ENCODE measurements at places on chromosomes 3 and 15.

DNA sequence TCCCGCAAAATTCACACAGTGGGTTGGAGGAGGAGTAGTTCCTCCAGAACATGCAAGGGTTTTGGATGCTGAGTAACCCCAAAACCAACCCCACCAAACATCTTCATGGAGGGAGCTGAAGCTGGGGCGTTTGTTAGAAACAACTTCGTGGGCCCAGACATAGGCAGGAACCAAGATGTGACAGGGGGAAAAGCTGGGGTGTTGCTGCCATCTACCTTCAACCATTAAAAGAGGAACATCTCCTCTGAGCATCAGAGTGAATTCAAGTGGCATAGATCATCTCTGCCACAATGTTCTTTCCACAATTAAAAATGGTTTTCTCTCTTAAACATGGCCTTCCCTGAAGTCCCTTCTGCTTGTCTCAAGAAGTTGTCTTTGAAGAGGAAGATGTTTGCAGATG, 20.5 kb downstream of the SIDT1 start:
- no peak for DNase-seq

DNA sequence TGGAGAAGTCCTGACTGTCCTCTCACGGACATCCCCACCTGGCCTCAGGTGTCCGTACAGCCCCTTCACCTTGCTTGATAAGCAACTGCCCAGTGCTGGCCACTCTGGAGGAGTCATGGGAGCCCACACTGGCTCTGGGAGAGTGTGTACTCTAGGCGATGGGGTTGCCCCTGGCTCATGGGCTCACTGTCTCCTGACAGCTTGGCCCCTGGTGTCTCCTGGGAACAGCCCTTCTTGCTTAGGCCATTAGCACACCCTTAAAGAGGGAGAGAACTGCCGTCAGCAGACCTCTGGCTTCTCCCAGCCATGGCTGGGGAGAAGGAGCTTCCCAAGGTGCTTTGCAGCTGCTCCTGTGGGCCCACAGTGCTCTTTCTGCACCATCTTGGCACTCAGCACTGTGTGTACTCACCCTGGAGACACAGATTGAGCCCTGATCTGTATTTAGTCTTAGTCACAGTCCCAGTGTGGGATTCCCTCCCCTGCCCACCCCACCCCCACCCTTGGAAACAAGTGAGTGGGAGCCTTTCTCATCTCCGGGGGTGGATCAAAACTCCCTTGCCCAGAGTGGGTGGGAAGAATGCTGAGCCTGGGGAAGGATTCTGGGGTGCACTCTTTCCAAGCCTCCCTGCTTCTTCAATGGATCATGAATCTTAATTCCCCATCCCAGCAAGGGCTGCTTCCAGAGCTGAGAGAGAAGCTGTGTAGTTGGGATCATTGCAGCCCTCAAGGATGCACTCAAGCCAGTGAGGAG, 83.5 kb upstream of the ADPGK start:
- no peak for DNase-seq

DNA sequence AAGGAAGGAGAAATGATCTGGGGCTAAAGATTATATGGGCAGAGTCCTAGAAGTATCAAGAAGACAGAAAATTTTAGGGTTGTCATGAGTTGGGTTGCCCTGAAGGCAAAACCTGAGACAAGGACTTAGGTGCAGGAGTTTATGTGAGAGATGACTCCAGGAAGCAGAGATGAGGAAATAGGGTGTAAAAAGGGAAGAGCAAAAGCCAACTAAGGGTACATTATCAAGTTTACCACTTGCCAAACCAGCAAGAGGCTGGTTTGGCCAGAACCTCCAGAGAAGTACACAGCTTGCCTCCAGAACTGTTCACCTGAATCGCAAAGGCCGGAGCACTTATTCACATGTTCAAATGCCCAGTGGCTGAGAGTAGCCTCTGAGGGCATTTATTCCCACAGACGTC, 116.7 kb downstream of the FHIT start:
- no peak for DNase-seq

- DNase-seq = no peak
These were observed 96.2 kb downstream of the HES1 start for GRCh38 chr3:194231929-194232832.

GRCh38 chr3:131702146-131702545, 199.4 kb upstream of the MRPL3 start:
- DNase-seq = no peak

DNA sequence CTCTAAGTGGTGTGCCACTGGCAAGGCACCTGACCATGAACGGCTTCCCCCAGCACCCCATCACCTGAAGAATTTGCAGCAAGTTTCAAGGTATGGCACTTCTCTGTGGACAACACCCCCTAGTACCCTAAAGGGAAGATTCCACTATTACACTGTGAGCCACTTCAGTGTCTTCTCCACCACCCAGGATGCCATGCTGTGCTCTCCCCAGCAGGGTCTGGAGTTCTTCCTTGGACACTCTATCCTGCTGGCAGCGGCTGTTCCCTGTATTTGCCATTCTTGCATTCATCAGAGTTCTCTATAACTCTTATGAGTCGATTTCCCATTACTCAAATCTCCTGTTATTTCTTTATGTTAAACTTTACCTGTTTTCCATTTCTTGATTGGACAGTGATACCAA, 33.9 kb upstream of the RNU6-1 start:
- no peak for DNase-seq

DNA sequence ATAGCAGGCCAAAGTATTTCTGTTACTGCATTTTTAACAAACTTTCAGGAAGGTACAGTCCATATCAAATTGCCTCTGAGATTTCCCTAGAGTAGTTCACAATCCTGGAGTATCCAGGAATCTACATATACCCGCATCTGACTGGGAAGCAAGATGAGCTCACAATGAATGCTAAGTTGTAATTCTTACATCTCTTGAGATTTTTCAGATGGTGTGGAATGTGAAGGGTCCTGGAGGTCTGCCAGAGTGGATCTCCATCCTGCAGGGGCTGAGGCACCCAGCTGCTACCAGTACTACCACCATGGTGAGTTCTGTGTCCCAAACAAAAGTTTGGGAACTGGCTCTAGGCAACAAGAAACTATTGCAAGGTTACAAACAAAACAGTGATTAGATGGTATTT, 156.7 kb upstream of the CCDC54 start:
- no peak for DNase-seq

GRCh38 chr15:81728726-81729125, 317.1 kb downstream of the MEX3B start:
- DNase-seq = no peak

- no peak for DNase-seq
These were observed 25.7 kb downstream of the PARP16 start for GRCh38 chr15:65260968-65261367.

GRCh38 chr15:45023659-45024225, 747 bp downstream of the SORD start:
- no peak for DNase-seq

DNA sequence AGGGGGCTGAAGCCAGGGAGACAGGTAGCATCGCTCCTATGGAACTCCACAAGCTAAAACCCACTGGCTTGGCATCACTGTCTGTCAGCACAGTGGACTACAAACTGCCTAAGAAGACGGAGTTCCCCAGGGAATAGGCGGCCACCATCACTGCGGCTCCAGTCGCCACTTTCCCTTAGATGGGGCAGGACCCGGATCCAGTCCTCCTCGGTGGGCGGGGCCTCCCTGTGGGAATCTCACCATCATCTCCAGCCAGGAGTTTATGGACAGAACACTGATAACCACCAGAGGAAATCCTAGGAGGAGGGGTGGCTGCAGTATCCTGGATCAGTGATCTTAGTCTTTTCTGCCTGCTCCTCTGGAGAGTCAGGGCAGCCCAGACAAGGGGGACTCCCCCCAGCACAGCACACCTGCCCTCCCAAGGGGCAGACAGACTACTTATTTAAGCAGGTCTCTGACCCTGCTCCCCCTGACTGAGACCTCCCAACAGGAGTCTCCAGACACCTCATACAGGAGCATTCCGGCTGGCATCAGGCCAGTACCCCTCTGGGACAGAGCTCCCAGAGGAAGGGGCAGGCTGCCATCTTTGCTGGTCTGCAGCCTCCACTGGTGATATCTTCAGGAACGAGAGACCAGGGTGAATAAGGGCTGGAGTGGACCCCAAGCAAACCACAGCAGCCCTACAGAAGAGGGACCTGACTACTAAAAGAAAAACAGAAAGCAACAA, 435.6 kb upstream of the RASGRP1 start:
- no peak for DNase-seq

GRCh38 chr3:138846262-138846791, 11.6 kb upstream of the PIK3CB start:
- DNase-seq = no peak

- DNase-seq = no peak
These were observed 12.0 kb downstream of the DLL4 start for GRCh38 chr15:40941068-40941527.

DNA sequence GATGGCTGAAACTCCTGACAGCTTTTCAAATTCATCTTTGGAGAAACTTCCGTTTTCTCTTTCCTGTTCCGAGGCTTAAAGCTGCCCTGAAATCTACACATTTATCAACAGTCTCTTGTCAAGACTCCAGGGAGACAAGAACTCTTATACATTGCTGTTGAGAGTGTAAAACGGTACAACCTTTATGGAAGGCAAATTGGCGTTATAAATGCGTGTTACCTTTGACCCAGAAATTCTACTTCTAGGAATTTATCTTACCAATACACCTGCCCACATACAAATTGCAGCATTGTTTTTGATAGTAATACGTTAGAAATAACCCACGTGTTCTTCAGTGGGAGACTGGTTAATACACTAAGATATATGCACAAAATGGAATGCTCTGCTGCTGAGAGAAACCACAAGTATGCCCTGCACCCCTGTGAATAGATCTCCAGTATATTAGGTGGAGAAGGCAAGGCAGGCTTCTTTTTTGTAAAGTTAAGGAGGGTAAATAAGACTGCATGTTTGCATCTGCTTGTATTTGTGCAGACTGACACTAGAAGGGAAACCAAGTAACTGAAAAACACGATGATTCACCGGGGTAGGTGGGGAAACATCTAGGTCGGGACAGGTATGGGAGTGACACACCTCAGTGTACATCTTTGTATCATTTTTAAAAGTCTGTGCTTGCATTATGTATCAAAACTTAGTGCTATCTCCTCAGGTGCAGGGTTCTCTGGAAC, 97.5 kb downstream of the IGF1R start:
- no peak for DNase-seq

DNA sequence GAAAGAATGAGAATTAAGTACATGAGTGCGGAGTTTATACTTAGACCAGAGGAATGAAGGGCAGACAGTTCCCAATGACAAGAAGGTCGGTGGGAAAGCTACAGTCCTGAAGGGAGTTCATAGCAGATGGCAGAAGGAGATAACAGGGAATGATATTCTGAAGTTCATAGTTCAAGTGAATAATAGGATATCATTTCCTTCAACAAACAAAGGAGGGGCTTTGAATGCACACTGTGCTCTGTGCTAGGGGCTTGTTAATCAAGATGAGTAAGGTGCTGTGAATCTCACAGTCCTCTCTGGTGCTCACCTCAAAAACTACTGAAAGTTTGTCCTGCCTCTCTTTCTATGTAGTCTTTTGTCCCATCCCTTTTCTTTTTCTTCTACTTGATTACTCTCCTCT, 41.9 kb downstream of the SIDT1 start:
- no peak for DNase-seq

DNA sequence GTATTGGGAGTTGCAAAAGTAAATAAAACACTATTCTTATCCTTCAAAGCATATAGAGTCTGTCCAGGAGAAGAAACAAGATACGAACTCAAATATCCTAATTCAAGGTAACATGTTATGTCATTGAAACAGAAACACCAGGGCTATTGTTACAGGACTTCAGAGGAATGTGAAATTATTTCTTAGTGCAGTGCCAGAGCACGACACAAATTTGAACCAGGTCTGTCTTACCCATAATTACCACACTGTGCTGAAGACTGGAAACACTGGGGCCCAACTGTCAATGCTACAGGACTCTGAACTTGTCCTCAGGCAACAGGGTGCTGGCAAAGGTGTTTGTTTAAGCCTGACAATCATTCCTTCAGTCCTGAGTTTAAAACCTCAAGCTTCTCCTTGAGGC, 633.6 kb upstream of the UBE2E2 start:
- DNase-seq = no peak

DNA sequence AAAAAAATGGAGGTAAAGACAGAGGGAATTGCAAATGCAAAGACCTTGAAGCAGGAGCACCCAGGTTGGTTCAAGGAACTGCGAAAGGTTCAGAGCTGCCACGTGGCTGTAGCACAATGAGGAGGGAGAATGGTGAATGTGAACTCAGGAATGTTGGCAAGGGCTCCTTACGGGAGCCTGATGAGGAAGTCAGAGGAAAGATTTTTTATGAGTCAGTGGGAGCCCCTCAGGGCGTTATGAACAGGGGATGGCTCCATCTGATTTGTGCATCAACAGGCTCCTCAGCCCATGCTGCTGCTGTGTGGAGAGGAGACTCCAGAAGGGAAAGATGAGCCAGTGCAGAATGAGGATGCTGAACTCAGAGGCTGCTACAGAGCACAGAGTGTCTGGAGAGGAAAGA, 194.4 kb downstream of the ARRDC4 start:
- peak; percentile 49 for DNase-seq

DNA sequence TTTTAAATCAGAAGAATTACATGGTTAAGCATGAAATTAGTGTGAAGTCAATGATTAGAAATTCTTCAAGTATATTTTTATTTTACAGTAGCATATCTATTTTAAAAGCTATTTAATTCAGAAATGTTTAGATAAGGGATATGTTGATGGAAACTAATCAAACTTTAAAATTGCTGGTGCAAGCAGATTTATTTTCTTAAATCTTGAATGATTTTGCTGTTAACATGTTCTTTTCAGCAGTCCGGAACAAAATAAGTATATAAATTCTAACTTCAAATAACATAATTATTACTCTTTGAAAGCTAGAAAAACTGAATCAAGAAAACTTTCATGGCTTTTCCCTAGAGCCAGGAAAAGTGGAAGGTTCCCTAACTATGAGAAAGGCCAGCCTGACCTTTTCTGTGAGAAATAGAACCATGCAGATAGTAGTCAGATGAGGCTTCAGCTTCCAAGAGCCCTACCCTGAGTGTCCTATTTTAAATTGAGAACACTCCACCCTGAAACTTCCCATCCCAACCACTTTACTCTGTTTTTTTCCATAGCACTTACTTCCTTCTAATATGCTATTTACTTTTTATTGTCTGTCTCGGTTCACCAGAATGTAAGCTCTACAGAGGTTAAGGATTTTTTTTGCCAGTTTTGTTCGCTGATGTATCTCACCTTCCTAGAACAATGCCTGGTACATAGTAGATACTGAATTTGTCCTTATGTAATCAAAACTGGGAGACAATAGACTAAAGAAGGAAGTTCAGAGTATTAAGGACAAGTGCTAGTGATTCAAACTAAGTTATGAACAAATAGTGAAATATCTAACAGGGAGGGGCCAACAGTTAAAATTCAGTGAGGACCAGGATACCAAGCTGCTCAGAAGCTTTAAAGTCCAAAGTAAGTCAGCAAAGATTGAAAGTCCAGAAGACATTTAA, 66.8 kb downstream of the CD200R1L start:
- DNase-seq = no peak
